ENCODE measurements at places on chromosomes 11 and 22.

DNA sequence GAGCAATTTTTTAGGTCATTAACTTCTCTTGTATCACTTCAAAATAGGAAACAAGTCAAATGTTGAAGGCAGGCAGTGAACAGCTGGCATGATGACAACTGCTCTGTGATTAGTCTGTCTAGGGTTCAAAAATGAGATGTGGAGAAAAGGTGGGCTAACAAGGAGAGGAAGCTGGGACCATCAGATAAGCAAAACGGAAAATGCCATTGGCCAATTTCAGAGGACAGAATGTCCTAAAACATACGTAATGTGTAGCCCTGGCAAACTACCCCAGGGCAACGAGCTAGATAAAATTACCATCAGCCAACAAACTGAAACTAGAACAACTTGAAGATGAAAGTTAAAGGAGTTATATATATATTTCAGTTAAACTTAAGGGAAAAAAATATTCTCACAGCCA is 93.2 kb downstream of the RELT start:
- DNase-seq, result no peak

GRCh38 chr22:41367039-41367679 is 14.6 kb upstream of the TEF start:
- no peak for DNase-seq

DNA sequence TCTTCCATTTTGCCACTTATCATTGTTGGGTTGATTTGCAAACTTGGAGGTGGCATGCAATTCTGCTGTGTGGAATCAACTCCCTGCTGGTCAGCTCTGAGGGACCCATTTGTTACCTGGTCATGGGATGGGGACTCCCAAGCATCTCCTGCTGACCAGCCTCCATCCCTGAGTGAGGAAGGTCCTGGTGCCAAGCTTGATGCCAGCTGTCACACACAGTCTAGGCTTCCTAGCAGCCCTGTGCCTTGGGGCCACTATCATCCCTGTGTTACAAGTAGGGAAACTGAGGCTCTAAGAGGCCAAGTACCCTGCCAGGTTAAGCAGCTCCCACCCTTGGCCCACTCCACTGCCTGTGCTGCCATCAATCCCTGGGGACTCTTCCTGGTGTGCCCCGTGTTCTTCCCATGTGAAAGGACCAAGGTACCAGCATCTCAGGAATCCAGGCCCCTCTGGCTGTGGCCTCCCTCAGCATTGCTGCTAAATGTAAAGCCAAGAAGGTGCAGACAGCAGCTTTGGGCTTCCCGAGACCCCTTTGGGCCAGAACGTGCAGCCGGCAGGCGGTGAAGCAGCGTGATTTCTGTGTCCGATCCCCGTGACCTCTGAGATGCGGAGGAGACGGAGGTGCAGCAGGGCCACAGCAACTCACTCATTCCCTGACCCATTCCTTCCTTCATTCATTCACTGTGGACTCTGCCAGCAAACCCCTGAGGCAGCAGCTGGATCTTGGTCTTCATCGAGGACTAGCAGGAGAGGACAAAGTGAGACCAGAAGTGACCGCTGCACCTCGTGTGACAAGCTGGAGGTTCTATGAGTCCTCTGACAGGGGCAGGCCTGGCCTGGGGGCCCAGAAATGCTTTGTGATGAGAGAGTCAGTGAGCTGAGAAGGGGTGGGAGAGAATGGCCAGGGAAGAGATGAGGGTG is 49.7 kb downstream of the MYEOV start:
- no peak for DNase-seq

GRCh38 chr22:46132830-46133587 is 17.3 kb upstream of the PPARA start:
- no peak for DNase-seq

DNA sequence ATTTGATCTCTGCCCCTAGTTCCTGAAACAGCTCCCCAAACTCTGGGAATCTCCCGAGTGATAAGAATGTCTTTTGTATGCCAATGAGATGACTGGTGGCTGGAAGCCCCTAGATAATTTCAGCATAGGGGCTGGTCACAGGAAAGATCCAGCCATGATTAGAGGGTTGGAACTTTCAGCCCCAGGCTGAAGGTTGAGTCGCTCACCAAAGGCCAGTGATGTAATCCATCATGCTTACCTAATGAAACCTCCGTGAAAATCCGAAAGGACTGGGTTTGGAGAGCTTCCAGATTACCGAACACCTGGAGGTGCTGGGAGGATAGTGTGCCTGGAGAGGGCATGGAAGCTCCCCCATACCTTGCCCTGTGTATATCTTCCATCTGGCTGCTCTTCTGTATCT is 26.0 kb downstream of the LRRC32 start:
- DNase-seq, result no peak

- DNase-seq, result no peak
Measured at GRCh38 chr11:2558397-2558796, 113.6 kb downstream of the KCNQ1 start.

GRCh38 chr11:16956538-16957153 is 57.6 kb downstream of the PLEKHA7 start:
- no peak for DNase-seq

DNA sequence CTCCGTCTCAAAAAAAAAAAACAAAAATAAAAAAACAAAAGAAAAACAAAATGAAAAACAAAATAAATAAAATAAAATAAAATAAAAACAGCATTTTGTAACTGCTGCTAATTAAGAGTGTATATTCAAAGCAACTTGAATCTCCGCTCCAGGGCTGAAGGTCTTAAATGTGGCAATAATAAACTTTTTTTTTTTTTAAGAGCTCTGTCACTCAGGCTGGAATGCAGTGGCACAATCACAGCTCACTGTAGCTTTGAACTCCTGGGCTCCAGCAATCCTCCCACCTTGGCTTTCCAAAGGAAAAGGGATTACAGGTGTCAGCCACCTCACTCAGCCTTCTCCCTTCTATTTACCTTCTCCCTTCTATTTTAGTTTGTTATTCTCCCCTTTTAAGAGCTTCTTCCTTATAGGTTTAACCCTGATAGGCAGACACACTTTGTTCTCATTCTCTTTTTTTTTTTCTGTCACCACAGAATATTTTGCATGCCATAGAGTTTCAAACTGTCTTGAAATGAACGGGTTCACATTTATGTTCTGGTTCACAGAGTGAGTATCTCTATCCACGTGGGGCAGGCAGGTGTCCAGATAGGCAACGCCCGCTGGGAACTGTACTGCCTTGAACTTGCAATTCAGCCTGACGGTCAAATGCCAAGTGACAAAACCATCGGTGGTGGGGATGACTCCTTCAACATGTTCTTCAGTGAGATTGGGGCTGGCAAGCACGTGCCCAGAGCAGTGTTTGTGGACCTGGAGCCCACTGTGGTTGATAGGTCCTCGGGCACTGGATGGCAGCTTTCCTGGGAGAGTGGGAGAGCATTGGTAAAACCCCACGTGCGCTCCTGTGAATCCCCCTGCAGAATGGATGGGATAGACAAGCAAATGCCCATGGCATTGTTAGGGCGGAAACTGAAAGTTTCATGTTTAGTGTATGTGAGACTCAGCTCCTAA is 19.4 kb downstream of the LRRC74B start:
- DNase-seq, result no peak

All from stimulated activated CD8-positive, alpha-beta memory T cell treated with anti-CD3 and anti-CD28 coated beads, Interleukin-12 subunit alpha, Interleukin-12 subunit beta, amount 100 ng/mL, for 4 hours (primary cell).